Left ventricle myocardium superior (tissue), 1 donor: ENCODE measurements at places on chromosomes 1 and 21.

- DNase-seq: no peak
These were observed 464.3 kb upstream of the DEPDC1 start for GRCh38 chr1:68961143-68961542.

- no peak for DNase-seq
These were observed 60.6 kb downstream of the RGS2 start for GRCh38 chr1:192869308-192869940.

GRCh38 chr1:202935844-202936243, 8.8 kb upstream of the KLHL12 start:
- no peak for DNase-seq

- peak; percentile 82 for DNase-seq
These were observed 11.5 kb downstream of the MCL1 start for GRCh38 chr1:150567717-150568593.

DNA sequence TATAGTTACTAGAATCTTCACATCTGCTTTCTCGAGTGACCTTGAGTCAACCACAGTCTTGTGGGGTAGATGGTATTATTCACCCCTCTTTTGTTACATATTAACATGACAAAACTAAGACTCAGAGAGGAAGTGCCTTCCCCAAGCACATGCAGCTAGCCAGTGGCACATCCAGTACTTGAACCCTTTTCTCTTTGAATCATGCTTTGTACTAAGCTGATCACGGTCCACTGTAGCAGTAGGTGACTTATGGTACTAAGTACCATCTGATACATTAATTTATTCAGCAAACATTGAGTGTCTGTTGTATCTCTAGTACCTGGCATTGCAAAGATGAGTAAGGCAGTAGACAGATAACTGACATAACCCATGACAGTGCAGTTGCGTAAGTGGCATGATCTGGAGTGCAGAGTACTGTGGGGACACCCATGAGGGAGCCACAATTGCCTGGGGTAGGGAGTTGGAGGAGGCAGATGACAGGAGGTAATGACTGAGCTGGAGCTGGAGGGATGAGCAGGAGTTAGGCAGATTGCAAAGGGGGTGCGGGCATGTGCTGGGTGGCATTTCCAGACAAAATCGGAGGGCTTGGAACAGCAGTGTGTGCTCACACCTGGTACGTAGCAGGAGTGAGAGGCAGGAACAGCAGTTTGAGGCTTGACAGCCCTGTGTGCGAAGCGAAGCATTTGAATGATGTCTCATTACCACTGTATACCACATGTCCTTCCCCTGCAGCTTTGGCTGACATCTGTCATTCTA, 29.8 kb downstream of the UCK2 start:
- DNase-seq: no peak

GRCh38 chr1:156627313-156627880, 8.2 kb downstream of the HAPLN2 start:
- no peak for DNase-seq

- DNase-seq: peak; percentile 50
These were observed 23.9 kb downstream of the GPR161 start for GRCh38 chr1:168112673-168113305.

- no peak for DNase-seq
These were observed 108.0 kb upstream of the ADAR start for GRCh38 chr1:154716011-154716410.

GRCh38 chr1:83802023-83802422, 196.9 kb downstream of the TTLL7 start:
- DNase-seq: no peak

DNA sequence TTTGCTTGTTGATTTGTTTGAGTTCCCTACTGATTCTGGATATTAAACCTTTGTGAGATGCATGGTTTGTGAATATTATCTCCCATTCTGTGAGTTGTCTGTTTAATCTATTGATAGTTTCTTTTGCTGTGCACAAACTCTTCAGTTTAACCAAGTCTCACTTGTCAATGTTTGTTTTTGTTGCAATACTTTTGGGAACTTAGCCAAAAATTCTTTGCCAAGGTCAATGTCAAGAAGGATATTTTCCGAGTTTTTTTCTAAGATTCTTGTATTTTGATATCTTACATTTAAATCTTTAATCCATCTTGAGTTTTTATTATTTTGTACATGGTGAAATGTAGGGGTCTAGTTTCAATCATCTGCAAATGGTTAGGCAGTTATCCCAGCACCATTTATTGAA, 1230.7 kb upstream of the NCAM2 start:
- no peak for DNase-seq

- DNase-seq: peak; percentile 85
These were observed 639 bp upstream of the SPATA1 start for GRCh38 chr1:84505493-84506001.

DNA sequence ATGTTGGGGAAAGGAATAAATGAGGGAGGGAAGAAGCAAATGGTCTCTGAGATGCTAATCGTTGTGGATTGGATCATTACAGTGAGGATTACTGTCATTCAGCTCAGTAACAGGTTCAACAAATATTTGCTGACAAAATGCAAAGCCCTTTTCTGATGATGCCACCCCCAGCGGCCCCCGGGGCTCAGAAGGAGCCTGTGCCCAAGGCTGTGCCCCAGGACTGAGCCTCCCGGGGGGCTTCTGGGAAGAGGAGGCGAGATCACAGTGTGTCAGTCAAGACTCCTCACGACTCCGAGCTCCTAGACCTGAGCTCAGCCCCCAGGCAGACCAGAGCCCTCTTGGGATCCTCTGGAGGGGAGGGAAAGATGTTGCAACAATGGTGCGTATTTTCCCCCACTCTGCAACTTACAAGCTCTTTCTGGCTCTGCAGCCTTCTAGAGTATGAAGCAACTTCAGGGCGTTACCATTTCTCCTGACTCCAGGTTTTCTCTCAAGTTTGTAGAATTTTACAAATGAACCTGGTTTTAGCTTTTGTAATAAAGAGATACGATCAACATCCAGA, 20.8 kb downstream of the EPHA8 start:
- no peak for DNase-seq

GRCh38 chr1:59570524-59570923, 244.2 kb upstream of the HOOK1 start:
- no peak for DNase-seq

DNA sequence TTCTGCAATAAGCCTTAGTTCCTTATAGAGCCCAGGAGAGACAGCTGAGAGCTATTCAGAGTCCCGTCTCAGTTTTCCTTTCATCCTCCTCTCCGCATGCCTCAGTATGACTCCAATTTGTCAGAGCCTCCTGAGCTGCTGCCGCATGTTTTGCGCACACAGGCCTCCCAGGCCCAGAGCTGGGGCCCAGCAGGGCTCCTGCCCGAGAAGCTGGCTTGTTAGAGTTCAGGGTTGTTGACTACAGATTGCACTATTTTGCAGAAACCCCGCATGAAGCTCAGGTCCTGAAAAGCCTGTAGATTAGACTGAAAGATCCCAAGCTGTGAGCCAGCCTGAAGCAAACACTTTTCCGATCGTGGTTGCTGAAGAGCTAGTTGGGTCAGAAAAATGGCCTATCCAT, 51.5 kb downstream of the IGSF5 start:
- no peak for DNase-seq

GRCh38 chr1:39652105-39652504, 12.7 kb upstream of the HEYL start:
- peak; percentile 81 for DNase-seq

GRCh38 chr1:62050165-62050564, 144.5 kb upstream of the L1TD1 start:
- no peak for DNase-seq

GRCh38 chr1:243261390-243261789, 5.5 kb downstream of the SDCCAG8 start:
- no peak for DNase-seq

GRCh38 chr1:175373786-175374623, 181.4 kb upstream of the KIAA0040 start:
- peak; percentile 35 for DNase-seq

- DNase-seq: no peak
These were observed 63.1 kb upstream of the PBX1 start for GRCh38 chr1:164495905-164496304.

GRCh38 chr1:219144658-219145315, 28.9 kb upstream of the LYPLAL1 start:
- DNase-seq: no peak

- no peak for DNase-seq
These were observed 14.3 kb upstream of the ZNF326 start for GRCh38 chr1:89980605-89981004.

GRCh38 chr1:92484472-92485380, 2.0 kb downstream of the GFI1 start:
- DNase-seq: peak; percentile 50

- no peak for DNase-seq
These were observed 14.4 kb upstream of the THEM5 start for GRCh38 chr1:151867765-151868411.

DNA sequence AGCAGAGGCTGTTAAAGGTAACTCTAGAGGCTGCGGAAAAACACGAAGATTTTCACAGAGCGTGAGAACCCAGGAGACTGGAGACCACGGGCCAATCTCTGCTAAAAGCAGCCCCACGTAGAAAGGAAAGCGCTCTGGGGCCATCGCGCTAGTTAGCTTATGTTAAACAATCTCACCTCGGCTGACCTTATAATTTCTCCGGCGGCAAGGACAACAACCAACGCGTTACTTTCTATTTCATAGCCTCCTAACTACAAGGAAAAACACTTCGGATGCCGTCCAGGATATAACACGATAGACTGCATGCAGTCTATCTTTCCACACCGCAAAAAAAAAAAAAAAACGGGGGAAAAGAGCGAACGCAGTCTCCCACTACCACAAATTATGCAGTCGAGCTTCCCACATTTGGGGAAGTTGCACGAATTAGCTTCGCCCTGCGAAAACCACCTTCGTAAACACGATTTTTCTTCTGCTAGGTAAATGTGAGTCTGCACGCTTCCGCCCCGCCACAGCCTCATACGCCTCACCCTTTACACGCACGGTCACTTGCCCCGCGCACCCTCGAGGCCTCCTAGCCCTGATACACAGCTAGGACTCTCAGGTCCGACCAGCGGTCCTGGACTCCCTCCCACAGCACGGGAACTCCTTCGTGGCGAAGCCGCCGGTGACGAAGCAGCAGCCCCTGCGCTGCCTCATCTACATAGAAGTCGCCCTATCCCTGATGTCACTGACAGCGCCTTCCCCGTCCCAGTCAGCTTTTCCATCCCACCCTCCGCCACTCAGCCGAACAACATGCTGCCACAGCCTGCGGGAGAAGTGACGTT, 87.8 kb downstream of the PRKAB2 start:
- peak; percentile 63 for DNase-seq

GRCh38 chr1:17470021-17470799, 30.7 kb upstream of the RCC2 start:
- no peak for DNase-seq

- no peak for DNase-seq
These were observed 17.8 kb upstream of the MYCL start for GRCh38 chr1:39919545-39919944.

DNA sequence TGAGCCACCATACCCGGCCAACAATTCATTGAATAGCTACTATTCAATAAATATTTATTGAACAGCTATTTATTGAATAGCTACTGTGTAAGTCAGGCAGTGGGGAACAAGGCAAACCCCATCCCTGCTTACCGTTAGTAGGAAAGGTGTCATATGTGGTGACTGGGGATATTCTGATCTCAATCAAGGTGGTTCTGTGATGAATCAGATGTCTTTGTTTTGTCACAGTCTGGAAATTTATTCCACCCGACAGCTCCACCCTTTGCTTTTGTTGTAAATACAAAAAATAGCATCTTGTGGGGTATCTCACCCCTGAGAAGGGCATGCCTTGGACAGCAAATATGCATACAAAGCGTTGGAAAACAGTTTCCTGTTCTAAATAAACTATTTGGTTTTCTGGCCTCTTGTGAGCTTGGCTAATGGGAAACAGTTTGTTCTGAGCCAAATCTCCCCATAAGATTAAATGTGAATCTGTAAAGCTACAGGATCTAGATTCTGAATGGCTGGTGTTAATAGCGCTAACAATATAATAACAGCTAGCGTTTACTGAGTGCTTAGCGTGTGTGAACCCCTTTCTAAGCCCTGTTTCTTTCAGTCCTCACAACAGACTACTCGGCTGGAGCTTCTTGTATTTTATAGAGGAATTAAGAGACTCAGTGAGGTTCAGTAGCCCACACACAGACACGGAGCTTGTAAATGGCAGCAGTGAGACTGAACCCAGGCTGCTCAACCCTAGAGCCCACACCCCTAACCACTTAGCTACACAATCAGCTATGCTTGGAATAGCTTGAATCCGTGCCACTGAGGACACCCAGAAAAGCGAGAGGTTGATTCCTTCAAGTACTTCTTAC, 5.5 kb downstream of the PDPN start:
- no peak for DNase-seq

- DNase-seq: no peak
These were observed 101.5 kb upstream of the RAB4A start for GRCh38 chr1:229169399-229169798.

- no peak for DNase-seq
These were observed 1.2 kb upstream of the IFFO2 start for GRCh38 chr1:18957532-18958300.

DNA sequence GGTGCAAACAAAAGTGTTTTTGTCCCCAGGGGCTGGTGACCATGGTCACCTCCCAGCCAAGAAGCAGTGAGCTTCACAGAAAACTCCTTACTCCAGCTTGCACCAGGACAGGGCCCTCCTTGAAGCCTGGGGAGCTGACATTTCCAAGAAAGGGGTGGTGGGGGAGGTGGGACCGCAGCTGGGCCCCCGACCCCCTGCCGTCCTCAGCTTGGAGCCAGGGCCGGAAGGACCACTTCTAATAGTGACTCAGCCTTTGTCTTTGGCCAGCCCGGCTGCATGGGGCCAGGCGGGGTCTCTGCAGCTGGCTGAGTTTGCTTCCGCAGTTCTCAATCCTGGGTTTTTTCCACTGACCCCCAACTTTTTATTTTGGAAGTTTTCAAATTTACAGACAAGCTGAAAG, 136.5 kb upstream of the POU3F1 start:
- no peak for DNase-seq

- DNase-seq: no peak
These were observed 122.7 kb downstream of the UCHL5 start for GRCh38 chr1:192936313-192937018.

DNA sequence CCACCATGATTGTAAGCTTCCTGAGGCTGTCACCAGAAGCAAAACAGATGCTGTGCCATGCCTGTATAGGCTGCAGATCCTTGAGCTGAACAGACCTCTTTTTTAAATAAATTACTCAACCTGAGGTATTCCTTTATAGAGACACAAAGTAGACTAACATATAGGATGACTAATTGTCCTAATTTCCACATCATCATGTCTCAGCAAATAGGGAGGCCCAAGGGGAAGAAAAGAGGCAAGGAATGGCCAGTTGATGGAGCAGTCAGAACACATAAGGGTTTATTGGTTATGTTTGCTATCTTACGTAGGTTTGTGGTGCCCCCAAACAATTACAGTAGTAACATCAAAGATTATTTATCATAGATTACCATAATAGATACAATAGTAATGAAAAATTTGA, 126.2 kb downstream of the RASAL2 start:
- DNase-seq: no peak

DNA sequence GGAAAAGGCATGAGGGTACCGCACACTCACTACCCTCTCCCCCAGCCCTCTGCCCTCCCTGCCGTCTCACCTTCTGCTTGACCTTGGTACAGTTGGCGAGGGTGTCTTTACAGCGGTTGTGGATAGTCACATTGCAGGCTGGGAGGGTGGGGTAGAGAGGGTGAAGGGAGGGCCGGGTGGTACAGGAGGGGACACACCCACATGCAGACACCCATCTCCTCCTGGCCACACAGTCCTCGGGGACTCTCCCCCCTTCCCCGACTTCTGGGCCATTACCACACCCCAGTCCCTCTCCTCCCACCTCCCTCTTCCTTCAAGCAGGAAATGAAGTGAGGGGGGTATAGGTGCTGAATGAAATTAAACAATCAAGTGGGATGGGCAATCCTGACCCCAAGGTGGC, 11.6 kb downstream of the ARHGEF2 start:
- DNase-seq: no peak
